ELR (cell line): ENCODE measurements at places on chromosomes 5 and 9.
A peak's percentile ranks its signal among the peaks of the same experiment; 100 is the strongest.

- no peak for DNase-seq
Measured at GRCh38 chr9:83183621-83184020, 120.7 kb upstream of the RASEF start.

GRCh38 chr9:113876993-113877368 is 872 bp downstream of the ZNF618 start:
- DNase-seq: no peak

DNA sequence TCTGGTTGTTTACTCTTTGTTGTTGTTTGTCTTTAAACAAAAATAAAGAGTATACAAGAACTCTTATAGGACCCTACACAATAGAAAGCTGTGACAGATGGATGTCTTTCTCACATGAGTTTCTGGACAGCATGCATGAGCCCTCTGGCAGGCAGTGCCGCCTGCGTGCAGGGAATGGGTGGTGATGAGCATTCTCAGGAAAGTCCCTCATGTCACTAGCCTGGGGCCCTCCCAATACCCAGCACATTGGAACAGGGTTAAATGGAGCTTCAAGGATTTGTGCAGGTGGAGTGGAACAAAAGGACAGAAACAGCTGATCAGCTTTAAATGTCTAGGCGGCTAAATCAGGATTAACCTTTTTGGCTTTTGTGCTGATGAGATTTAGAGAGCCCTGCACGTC is 181.0 kb upstream of the CD180 start:
- DNase-seq: no peak

- no peak for DNase-seq
Measured at GRCh38 chr9:134440636-134441226, 114.5 kb downstream of the RXRA start.

DNA sequence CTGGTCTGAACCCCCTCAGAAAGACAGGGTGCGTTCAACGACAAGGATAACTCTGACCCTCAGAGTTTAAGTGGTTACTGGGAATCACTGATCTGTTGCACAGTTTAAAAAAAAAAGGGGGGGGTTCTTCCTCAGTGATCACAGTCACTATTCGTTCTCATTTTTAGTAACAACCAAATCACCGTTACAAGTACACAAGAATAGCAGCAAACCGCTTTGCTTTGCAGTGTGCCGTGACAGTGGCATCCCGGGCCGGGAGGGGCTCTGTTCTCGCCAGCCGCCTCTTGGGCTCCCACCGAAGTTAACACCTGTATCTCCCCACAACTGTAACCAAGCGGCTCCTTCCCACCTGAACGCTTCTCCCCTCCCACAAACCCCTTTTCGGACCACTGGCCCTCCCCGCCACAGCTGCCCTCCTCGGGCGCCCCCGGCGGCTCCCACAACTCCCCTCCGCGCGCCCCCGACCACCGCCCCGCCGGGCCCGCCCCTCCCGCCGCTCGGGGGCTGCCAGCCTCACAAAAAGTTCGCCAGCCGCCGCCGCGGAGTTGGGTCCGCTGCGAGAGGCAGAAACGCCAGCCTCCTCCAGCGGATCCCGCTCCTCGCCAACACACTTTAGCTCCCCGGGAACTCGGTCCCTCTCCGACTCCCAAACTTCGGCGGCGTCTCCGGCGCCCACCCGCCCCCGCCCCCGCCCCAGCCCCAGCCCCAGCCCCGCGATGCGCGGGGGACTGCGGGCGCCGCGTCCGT is 1.2 kb downstream of the SSBP2 start:
- DNase-seq: peak; percentile 43

DNA sequence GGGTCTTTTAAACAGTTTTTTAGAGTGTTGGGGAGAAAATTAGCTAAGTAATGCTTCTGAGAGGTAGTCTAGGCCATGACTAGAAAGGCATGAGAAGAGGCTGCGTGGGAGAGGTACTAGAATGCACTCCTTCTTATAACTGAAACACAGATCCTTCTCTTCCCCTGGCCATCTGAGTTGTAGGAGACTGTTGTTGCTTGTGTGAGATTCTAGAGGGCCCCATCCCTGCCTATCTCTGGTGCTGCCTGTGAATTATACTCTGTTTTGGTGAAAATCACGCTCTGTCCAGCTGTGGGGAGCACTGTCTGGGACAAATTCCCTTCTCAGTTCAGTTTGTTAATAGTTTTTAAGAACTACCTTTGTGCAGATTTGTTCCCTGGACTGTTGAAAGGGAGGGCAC is 37.5 kb downstream of the MAP1B start:
- no peak for DNase-seq

- DNase-seq: no peak
Measured at GRCh38 chr5:67021521-67021920, 175.1 kb downstream of the CD180 start.

DNA sequence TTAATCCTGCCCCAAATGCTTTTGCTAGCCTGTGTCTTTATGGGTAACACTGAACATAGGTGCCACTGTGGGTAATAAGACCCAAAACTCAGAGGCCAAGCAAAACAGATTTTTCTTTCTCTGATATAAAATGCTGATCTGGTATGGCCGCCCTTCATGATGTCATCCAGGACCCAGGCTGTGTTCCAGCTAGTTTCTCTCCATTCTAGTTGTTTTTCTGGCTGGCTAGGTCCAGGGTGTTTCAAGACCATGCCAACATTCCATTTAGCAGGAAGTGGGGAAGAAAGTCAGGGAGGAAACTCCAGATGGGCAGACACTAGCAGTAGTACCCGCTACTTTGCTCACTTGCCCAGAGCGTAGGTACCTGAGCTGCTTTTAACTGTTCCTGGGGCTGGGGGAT is 183.9 kb upstream of the OTULINL start:
- DNase-seq: peak; percentile 57

- no peak for DNase-seq
Measured at GRCh38 chr5:151555760-151556576, 35.2 kb downstream of the FAT2 start.

GRCh38 chr9:7273575-7273974 is 515.8 kb downstream of the KDM4C start:
- peak; percentile 15 for DNase-seq

DNA sequence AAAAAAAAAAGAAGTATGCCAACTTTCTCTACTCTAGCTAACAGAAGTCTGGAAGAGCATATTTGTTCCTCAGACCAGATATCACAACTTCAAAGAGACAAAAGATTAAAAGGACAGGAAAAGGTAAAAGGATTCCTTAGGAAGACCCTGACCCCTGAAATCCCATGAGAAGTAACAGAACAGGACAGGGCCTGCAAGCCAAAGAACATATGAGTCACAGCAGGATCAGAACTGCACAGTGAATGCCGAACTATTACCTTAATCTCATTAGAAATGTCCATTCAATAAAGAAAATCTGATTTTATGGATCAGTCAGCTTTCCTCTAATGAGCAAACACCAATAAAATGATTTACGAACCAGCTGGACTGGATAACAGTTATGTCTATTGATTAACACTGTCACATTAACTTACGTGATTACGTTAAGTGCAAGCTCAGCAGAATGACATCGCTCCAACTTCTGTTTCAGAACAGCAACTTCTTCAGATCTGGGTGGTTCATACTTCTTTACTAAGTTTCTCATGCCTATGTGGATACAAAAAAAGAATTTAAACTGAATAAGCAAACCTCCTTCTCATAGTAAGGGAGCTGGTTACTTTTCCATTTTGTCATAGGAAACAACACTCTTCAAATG is 13.6 kb downstream of the CCNH start:
- no peak for DNase-seq

- DNase-seq: peak; percentile 46
Measured at GRCh38 chr5:114055318-114056184, 306.3 kb upstream of the KCNN2 start.

- no peak for DNase-seq
Measured at GRCh38 chr9:94995048-94995693, 268.7 kb downstream of the AOPEP start.

GRCh38 chr5:154421868-154422267 is 23.9 kb upstream of the SAP30L start:
- DNase-seq: peak; percentile 55

- no peak for DNase-seq
Measured at GRCh38 chr9:98321269-98321668, 65.8 kb upstream of the TBC1D2 start.

- peak; percentile 53 for DNase-seq
Measured at GRCh38 chr5:40410964-40411635, 268.6 kb upstream of the PTGER4 start.

DNA sequence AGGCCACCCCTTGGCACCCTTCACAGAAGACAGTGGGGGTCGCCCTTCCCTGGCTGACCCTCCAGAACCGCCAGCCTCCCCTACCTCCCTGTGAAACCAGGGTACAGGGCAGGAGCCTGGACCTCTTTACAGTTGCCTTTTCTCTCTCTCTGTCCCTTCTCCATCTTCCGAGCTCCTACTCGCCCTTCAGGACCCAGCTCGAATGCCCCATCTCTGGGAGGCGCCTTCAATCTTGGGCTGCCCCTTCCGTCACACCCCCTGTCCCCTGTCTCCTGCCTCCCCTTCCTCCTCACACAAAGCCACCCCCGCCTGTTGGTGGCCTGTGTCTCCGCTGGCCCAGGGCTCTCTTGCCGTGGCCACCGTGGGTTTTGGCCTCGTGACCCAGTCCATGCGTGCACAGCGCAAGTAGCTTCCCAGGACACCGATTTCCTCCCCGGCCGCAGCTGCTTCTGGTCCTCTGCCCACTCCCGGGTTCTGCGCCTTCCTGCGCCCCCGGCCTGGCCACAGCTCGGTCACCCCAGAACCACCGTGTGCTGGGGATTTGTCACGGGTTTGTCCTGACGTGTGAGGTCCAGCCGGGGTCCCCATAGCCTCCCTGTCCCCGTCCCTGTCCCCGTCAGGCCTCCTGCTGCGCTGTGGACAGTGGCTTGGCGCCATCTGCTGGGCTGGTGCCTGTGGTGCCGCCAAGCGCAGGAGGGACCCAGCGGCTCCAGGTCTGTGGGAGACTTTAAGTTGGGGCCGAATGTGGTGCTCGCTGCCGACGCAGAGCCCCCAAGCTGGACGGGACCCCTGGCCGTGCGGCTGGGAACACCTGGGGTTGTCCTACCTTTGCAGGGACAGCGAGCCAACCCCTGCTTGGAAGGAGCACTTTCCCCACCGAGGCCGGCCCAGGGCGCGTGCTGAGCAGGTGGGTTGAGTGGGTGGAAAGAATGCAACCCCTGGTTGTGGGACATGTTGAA is 4.0 kb upstream of the TMEM250 start:
- DNase-seq: peak; percentile 63

DNA sequence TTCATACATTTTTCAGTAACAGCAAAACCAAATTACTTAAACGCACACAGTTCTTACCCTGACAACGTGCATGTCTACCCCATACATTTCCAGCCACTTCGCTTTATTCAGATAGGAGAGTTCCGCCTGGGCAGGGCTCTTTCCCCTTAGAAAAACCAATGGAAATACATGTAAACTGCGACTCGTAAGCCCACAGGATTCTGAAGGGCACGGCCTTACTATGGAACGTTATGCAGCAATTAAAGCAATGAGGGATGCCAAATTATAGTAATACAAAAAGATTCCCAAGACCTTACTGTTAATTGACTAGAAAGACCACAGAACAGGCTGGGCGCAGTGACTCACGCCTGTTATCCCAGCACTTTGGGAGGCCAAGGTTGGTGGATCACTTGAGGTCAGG is 64.5 kb downstream of the EPB41L4B start:
- peak; percentile 72 for DNase-seq

DNA sequence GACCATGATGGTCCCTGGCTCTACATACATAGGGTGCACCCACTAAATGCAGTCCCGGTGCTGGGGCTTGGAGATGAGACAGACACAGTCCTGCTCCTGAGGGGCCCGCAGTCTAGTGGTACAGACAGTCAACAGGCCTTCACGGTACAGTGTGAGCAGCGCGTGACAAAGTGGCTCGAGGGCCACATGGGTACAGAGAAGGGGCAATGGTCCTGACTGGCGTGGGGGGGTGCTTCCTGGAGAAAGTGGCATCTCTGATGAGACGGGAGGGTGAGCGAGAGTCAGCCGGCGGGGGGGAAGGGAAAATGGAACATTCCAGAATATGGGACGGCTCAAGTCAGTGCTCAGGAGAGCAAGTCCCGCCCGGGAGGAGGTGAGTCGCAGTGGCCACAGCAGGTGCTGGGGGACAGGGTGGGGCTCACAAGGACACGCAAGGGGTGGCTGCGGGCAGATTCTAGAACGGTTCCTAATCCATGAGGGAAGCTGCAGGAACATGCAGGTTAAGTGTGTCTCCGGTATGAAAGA is 38.0 kb downstream of the WHRN start:
- no peak for DNase-seq
